Suppressor macrophage treated with lipopolysaccharide for 1 hour (primary cell): ENCODE measurements at places on chromosomes 13 and 19.
A peak's percentile ranks its signal among the peaks of the same experiment; 100 is the strongest.

- DNase-seq, result no peak
Observed at GRCh38 chr19:31970027-31970461, 375.4 kb upstream of the ZNF507 start.

DNA sequence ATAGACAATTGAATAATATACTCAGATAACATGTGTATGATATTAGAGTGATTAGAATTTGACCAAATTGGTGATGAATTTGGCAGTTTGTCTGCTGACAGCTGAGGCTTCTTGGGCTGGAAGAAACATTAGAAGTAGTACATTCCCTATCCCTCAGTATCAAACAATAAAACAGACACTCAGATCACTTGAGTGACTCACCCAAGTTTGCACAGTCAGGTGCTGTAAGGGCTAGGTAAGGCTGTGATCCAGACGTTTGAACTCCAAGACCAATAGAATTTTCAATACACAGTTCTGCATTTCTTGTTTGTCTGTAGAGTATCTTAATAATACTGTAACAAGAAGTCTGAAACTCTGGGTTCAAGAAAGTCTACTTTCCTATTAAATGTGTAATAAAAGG lies 223.5 kb downstream of the POSTN start:
- no peak for DNase-seq

DNA sequence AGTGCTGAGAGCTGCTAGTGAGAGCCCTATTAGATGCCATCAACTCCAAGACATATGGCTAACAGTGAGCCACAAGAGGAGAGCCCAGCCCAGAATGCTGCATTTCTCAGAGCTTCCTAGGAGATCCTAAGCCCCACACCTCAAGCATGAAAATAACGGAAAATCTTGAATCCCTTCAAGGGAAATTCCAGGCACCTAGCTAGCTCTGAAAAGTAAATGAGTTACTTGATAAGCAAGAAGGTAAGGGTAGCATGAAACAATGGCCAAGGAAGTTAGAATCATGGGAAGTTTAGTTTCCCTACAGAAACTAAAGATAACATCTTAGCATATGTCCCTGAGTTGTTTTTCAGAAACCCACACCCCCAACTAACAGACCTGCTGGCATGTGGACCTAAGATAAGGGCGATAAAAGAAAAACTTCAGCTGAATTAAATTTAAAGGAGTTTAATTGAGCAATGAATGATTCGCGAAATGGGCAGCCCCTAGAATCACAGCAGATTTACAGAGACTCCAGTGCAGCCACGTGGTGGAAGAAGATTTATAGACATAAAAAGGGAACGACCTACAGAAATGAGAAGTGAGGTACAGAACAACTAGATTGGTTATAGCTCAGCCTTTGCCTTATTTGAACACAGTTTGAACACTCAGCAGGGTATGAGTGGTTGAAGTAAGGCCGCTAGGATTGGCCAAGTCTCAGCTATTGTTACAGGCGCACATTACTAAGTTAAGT lies 301.3 kb upstream of the DACH1 start:
- DNase-seq, result no peak

DNA sequence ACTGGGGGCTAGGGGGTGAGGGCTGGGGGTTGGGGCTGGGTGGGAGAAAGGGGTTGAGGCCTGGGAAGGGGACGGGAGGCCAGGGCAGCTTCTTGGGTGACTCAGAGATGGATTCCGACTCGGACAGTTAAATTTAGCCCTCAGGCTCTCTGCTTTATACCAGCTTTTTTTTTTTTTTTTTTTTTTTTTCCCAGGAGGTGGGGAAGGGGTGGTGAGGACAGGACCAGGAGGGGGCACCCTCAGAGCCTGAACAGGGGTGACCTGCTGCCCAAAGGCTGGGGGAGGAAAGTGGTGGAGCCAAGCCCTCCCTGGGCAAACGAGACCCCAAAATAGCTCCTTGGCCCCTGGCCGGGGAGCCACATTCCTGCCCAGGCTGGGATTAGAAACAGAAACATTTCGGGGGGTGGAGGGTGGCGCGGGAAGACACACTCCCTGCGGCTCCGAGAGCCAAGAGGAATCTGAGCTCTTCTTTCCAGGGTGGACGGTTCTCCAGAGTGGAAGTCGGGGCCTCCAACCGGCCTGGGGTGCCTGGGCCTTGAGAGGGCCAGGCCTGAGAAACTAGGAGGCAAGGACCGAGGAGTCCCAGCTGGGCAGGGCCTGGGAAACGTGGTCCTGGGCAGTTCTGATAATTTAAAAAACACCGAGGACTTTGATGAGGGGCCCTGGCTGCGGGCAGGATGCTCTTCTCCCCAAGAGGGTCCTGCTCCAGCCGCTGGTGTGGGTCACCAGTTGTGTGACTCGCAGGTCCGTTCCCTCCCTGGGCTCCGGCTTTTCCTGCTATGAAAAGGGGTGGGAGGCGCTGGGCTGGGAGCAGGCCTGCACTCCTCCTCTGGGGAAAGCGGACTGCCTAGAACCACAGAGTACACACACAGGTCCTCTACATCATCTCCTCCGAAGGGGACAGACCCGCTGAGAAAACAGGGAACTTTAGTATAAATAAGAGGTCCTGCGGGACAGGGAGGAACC lies 813 bp upstream of the DMPK start:
- no peak for DNase-seq

GRCh38 chr13:60584976-60585375 lies 188.0 kb downstream of the TDRD3 start:
- no peak for DNase-seq

DNA sequence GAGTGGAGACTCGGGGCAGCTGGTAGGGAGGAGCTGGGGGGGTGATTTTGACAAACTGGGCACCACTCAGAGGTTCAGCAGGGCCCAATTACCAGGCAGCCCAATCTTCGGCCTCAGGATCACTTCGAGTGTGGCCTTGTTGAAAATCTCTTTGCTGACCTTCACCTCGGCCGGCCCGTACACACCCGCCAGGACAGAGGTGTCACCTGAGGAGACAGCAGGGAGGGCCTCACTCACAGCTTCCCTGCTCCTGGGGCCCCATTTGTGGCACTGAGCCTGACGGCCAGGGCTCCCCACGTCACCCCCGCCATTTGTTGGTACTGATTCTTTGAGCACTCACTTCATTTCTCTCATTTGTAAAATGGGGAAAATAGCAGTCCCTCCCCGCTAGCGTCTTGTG lies 4.4 kb downstream of the EXOSC5 start:
- DNase-seq, result no peak

- peak; percentile 61 for DNase-seq
Observed at GRCh38 chr19:2261438-2262172, 5.4 kb upstream of the JSRP1 start.

DNA sequence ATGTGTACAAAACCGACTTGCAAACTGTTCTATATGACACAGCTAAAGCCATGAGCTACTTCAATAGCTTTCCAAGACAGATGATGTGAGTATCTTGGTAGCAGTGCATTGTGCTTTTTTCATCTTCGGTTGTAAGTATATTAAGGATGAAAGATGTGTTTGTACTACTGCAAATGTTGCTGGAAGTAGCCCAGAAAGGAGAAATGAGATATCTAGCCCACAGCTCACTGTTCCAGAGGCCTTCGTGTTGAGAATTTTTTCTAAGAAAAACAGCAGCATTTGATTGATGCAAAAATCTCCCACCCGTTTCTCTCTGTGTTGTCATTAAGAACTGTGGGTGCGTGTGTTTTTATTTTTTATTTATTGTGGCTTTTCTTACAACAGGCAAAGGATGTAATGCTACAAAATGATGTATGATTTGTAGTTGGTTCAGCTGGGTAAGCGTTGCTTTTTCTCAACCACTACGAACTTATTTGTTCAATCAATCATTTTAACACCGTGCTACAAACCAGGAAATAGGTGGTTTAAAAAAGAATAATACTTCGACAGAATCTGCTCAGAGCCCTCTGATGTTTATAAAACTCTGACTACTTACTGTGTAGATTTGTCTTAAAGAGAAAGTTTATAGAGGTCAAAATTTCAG lies 41.6 kb upstream of the RFC3 start:
- no peak for DNase-seq

- DNase-seq, result no peak
Observed at GRCh38 chr19:37979547-37980082, 72.6 kb downstream of the SIPA1L3 start.

DNA sequence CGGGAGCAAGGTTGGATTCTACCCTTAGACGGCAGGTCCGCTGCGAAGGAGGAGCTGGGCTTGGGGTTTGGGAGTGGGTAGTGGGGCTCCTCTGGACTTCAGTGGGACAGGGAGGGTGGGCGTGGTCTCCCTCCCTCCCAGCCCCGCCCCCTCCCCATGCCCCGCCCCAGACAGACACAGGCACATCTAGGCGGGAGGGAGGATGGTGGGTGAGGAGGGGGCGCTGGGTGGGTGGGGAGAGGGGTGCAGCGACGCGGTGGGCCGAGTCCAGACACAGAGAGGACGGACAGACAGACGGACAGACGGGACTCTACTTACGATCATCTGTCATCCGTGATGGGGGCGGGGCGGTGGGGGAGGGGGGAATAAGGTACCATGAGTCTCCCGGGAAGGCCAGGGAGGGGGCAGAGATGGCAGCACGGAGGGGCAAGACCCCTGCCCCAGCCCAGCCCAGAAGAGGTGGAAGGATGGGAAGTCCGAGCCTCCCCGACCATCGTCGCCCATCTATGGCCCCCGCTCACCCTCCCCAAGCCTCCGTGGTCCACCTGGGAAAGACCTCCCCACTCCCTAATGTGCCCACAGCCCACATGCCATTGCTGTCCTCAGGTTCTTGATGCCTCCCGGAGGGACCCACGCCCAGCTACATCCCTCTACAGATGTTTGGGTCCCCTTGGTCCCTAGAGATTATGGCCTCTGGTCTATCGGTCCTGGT lies 64.8 kb downstream of the UNC13A start:
- DNase-seq, result no peak

DNA sequence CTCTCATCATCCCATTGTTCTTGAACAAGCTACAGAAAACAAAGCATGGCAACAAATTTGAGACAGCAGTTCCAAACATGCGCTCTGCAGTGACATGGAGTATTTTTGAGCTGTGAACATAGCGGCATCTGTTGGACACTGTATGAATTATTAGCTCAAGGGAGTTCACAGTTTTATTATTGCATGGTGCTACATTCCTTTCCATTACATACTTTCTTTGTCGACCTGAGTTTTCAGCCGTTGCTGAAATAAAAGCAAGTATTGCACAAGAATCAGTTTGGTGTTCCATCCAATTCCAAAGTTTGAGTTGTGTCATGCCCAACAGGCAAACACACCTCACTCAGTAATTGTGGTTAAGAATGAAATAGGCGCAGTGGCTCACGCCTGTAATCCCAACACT lies 30.1 kb upstream of the METTL21C start:
- DNase-seq, result no peak

DNA sequence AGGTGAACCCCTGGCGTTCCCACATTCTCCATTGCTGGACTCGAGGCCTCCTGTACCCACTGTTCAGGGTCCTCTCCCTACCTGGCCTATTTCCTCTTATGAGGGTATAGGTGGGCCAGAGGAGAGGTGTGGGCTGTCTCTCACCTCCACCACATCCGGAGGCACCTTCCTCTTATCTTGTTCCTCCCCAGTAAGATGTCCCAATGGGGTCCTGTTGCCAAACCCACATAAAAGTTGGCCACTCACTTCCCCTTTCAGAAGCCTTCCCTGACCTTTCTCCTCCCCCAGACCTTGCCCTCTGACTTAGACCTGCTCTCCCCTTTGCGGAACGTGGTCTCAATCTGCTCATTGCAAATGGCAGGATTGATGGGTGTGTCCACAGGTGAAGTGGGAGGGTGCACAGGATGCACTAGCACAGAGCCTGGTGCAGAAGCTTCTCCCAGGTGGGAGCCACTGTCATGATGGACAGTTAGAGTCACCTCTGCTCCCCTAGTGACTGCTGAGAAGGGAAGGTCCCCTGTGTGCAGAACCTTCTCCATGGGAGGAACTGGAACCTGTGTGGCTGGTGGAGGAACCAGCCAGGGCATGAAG lies 1.3 kb downstream of the CYP4F3 start:
- DNase-seq, result peak; percentile 30

- no peak for DNase-seq
Observed at GRCh38 chr13:68417801-68418200, 1187.7 kb upstream of the PCDH9 start.

GRCh38 chr19:57759096-57759495 lies 10.4 kb upstream of the ZNF586 start:
- DNase-seq, result no peak

- DNase-seq, result no peak
Observed at GRCh38 chr19:11284515-11284914, 11.4 kb upstream of the TSPAN16 start.

DNA sequence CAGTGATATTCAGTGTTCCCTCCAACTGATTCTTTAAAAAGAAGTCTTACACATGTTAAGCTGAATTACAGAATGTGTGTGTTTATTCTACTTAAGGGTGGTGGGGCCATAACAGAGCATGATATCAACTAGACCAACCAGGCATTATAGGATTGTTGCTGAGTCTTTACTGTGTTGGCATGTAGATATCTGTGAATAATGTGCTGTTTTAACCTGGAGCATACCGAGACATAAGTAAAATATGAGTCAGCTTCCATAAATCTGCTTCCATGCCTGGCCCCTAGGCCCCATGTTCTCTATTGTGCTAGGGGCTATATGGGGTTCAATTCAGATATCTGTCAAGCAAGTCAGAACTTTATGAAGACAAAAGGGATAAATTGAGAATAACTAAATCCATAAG lies 295.7 kb downstream of the MTUS2 start:
- no peak for DNase-seq

- DNase-seq, result peak; percentile 49
Observed at GRCh38 chr19:42467183-42467760, 24.5 kb upstream of the CXCL17 start.

- DNase-seq, result peak; percentile 60
Observed at GRCh38 chr13:24922387-24922744, 158.4 kb downstream of the RNF17 start.

GRCh38 chr13:79196366-79196765 lies 209.7 kb downstream of the RBM26 start:
- DNase-seq, result no peak

- DNase-seq, result no peak
Observed at GRCh38 chr13:60227158-60227557, 63.4 kb upstream of the DIAPH3 start.

GRCh38 chr19:18194554-18195238 lies 1.7 kb downstream of the MPV17L2 start:
- DNase-seq, result peak; percentile 50

DNA sequence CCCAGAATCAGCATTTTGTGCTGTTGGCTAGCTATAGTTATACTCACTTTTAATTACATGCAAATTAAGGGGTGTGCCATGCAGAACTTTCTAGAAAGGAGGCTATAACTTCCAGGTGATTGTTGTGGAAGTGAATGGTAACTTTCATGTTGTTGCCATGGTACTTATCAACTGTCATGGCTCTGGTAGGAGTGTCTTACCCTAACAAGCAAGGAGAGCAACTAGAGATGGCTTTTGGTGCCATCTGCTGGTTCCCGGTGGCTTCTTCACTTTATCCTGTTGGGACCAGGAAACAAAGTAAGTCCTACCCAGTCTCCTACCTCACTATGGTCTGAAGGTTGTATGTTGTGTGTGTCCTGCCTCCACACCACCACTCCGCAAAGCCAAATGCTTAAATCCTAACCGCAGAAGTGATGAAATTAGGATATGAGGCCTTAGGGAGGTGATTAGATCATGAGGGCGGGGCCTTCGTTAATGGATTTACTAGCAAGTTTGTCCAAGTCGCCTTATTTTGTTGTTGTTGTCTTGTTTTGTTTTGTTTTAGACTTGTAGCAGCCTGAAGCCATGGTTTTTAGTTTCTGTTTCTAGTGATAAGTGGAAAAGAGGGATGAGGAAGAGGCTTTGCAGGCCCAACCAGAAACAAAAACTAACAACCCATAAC lies 22.6 kb downstream of the FBXL12 start:
- peak; percentile 91 for DNase-seq

GRCh38 chr13:98217597-98217996 lies 40.5 kb upstream of the RNF113B start:
- no peak for DNase-seq

- peak; percentile 77 for DNase-seq
Observed at GRCh38 chr13:50085063-50085462, 69.8 kb downstream of the KCNRG start.
